Small intestine (tissue), 16 donors: ENCODE measurements at places on chromosomes 6 and 20.

- no peak for DNase-seq
These were observed 29.3 kb downstream of the CHRNA4 start for GRCh38 chr20:63331741-63332400.

DNA sequence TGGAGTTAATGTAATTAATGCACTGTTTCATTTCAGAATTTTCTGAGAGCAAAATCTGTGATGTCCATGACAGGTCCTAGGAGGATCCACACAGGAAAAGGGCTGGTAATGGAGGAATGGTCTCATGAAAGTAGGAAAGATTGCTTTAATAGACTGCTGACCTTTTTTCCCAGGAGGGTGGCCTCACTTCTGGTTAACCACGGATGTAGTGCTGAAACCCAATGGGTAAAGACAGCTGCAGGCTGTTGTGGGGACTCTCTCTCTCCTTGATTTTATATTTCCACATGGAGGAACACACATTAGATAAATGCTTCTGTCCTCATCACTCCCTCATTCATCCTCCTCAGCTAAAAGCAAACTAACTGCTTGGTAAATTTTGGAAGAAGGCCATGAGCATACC is 23.6 kb upstream of the RIPOR2 start:
- DNase-seq = no peak

- no peak for DNase-seq
These were observed 22.1 kb upstream of the POM121L2 start for GRCh38 chr6:27334141-27334540.

- no peak for DNase-seq
These were observed 538.1 kb upstream of the MAN1A1 start for GRCh38 chr6:119887666-119888065.

GRCh38 chr6:11416936-11417576 is 120.5 kb upstream of the TMEM170B start:
- DNase-seq = no peak

DNA sequence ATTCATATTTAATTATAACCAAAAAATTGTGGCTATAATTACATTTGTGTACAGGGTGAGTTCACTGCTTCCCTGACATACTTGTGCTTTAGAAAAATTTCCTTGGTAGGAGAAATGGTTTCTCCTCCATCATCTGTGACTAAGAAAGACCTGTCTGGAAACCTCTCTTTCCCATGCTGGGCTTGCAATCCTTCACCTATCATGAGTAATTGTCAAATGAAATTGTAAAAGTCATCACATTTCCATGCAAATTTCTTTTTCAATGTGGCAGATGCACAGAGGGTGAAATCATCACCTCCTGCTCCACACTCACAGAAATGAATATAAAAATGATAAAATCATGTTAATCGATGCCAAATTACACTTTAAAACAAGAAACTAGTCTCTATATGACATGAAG is 1.5 kb upstream of the SIRPB1 start:
- DNase-seq = no peak

DNA sequence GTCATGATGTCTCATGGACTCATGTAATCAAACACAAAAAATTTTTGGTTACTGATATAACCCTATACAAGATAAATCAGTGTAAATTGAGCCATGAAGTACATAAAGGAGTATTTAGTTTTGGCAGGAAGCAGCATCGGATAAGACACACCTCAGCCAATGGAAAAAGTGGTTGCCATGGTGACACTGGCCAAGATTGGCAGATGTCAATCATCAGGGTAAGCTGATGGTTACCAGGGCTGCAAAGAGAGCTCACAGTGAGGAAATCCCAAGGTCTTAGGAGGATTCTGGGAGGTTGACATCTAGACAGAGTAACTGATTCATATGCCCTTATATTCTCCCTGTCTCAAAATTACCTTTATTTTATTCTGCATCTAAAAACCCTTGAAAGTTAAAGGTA is 203.8 kb upstream of the PCSK2 start:
- DNase-seq = no peak

DNA sequence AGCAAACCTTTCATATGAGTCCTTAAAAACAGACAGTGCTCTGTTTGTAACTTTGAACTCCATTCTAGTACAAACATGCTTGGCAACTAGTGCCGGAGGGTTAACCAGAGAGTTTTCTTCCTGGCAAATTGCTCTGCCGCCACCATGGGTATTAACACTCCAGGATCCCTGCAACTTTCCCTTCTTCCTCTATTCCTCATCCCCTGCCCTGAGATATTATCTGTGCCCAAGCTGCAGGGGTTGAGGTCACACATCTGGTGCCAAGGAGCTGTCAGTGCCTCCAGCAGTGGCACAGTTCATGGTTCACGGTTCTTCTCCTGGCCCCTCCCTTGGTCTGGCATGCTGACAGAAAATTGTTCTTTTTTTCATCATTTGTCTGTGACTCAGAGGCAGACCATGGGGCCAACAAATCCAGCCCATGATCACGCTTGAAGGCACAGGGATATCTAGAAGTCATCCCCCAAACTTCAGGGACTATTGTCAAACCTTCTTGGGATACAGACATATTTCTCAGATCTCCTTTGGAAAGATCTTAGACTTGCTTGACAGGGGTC is 77.5 kb downstream of the ATXN1 start:
- peak; percentile 63 for DNase-seq

GRCh38 chr20:49290608-49291191 is 12.8 kb upstream of the ZNFX1 start:
- no peak for DNase-seq

GRCh38 chr6:149359440-149359839 is 40.6 kb upstream of the SUMO4 start:
- DNase-seq = no peak

- DNase-seq = no peak
These were observed 161.9 kb downstream of the DHX35 start for GRCh38 chr20:39124064-39124463.

GRCh38 chr6:111185954-111186353 is 98.7 kb downstream of the SLC16A10 start:
- no peak for DNase-seq

DNA sequence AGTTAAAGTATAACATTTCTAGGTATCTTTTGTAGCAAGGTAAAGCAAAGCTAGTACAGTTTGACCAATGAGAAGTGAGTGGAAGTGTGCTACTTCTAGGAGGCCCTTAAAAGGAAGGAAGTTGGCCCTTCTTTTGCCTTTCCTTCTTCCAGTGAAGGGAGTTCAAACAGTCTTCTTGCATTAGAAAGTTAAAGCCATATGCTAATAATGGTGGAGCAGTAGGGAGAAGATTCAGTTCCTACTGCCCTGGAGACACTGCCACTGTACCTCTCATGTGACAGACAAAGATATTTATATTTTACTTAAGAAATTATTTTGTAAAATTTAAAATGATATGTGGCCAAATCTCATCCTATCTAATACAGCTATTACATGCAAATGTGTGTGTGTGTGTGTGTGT is 26.0 kb upstream of the RCAN2 start:
- DNase-seq = no peak

GRCh38 chr6:168093634-168094033 is 14.6 kb upstream of the FRMD1 start:
- DNase-seq = no peak

DNA sequence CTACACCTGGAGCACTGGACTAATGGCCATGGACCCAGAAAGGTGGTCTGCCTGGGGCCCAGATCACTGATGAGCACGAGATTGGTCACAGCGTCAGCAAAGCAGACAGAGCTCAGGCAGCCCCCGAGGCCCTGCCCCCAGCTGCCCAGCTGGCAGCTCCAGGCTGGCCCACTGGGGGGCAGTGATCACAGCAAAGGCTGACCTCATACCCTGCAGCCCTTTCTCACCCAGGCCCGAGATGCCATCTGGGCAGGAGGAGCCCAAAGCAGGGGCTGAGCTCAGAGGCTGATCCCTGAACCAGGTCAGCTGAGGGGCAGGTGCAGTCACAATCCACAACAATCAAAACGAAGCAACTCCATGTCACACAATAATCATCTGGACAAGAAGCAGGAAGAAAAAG is 4.1 kb downstream of the MAP1LC3A start:
- DNase-seq = no peak
